ENCODE measurements at places on chromosomes 13 and 19. TPM values are rescaled to one million over a fixed set of nuclear protein-coding genes. Genes with fewer than 3 reads are reported as not detected.

TIMM29 gene
- 35.3 TPM for total RNA-seq

FUT1 gene
- total RNA-seq, result 2.2 TPM

C13orf46 gene
- total RNA-seq, result 1.8 TPM

CYSLTR2 gene
- 0.78 TPM for total RNA-seq

SPIB gene
- total RNA-seq, result not detected

AMER2 gene
- under 0.01 TPM for total RNA-seq

ATF5 gene
- 9.0 TPM for total RNA-seq

- H3K27me3 ChIP-seq, result no peaks in the 10 kb centered on the region
- H3K36me3 ChIP-seq, result peaks cover 40% of the 10 kb centered on the region
- DNase-seq, result no peak
- H3K4me1 ChIP-seq, result no peaks in the 10 kb centered on the region
- no peak overlapping the region for H3K27ac ChIP-seq
Measured at GRCh38 chr19:58083021-58083420, 15.0 kb downstream of the ZSCAN18 start.

DNA sequence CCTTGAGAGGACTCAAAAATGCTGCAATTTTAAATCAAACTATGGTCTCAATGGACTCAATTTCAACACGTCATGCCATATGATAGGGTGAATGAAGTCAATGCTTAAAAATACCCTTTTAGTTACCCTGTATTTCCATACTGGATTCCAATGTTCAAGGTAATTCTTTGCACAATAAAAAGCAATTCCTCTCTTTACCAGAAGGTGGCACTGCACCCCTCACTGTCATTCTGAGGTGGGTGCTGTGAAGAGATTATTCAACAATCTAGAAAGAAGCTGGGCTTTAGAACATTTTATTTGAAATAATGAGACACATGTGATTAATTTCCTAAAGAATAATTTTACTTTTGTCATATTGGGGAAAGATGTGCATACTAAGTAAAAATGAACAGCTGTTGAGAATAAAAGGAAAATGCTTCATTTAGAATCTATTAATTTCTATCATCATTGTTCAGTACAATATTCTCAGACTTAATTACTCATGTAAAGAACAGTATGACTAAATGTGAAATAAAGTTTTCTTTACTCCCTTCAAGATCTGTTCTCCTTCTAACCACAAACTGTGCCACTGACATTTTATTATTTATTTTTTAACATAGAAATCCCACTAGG is 789.1 kb downstream of the GPC5 start:
- no peak overlapping the region for H3K4me3 ChIP-seq
- H3K27me3 ChIP-seq, result no peaks in the 10 kb centered on the region
- DNase-seq, result no peak
- H3K27ac ChIP-seq, result no peak overlapping the region
- no peaks in the 10 kb centered on the region for H3K36me3 ChIP-seq
- no peaks in the 10 kb centered on the region for H3K4me1 ChIP-seq

DNA sequence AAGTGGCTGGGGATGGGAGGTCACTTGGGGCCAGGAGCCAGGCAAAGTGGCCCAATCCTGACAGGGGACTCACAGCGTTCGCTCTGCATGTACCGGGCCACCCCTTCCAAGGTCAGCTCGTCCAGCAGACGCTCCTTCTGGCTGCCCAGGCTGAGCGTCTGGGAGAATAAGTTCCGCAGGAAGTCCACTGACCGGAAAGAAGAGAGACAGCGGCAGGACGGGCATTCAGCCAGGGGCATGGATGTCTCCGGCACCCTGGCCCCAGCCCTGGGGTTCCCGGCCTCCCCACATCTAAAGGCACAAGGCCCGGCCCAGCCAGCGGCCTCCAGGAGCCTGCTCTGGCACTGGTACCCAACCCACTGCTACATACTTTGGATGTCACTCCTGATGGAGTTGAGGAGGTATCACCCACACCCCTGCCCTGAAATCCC is 6.1 kb downstream of the SIRT2 start:
- peaks cover 20% of the 10 kb centered on the region for H3K4me1 ChIP-seq
- peak overlapping the region; percentile 77 for H3K27ac ChIP-seq
- no peak overlapping the region for H3K4me3 ChIP-seq

DNA sequence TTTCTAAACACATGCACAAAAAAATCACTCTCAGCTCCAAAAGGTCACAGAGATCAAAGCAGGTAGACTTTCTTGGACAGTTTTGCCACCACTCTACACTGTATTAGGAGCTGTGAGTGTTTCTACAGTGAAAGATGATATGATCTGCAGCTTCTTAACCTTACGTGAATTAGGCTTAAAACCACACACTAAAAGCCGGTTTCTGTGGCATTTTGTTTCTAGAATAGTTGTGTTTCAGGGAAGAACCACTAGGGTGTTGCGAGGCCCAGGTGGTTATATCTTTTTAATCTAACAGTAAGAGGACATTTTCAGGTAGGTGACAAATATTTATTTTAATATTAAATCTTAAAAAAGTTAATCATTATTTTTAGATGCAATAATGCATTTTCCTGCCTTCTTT is 216.4 kb downstream of the KLF5 start:
- no peak overlapping the region for H3K27ac ChIP-seq
- H3K4me3 ChIP-seq, result no peak overlapping the region
- peaks cover 18% of the 10 kb centered on the region for H3K4me1 ChIP-seq
- no peak for DNase-seq

DNA sequence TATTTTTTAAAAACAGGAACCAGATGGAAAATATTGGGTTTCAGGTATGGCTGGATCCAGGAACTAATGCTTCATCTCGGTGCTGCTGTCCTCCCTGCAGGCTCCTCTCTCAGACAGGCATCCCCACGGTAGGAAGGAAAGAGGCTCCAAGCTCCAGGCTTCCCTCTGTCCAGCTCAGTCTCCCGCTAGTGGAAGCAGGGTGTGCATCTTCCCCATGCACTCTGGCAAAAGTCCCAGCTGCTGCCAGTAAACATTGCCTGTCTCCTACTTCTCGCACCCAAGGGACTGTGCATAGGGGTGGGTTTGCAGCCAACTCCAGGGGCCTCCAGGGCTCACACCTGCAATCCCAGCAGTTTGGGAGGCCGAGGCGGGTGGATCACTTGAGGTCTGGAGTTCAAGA is 29.2 kb downstream of the IL12RB1 start:
- H3K27ac ChIP-seq, result peak overlapping the region; percentile 85
- DNase-seq, result peak; percentile 19
- peaks cover 14% of the 10 kb centered on the region for H3K4me1 ChIP-seq
- H3K4me3 ChIP-seq, result no peak overlapping the region

DNA sequence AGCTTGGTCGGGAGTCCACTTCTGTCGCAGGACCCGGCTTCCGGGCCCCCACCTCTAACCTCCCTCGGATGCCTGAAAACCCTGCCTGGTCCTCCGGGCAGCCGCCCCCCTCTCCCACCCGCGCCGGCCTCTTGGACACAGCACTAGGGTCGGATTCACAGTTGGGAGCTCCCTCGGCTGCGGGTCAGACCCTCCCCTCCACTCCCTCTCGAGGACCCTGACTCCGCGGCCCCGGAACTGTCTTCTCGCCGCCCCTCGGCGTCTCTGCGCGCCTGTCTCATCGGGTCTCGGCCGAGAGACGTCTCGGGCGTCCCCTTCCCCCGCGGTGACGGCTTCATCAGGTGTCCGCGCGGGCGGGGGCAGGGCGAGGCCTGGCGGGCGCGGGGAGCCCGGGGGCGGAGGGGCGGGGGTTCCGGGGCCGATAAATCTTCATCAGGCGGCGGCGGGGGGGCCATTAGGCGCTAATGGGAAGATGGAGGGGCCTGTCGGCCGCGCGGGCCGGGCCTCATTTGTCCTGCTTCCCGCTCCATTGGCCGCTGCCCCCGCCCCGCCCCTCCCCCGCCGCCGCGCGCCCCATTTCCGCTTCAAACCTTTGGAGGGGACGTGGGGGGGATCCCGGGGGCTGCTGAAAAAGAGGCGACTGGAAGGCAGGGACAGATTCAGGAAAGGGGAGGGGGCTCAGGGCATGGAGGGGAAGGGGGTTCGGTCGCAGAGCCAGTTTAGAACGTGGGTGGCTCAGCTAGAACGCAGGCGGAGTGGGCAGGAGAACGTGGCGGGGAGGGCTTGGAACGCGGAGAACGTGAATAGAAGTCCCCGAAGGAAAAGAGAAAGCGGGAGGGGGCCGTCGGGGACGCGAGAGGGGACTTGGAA is 11.8 kb upstream of the ERFL start:
- peaks cover 15% of the 10 kb centered on the region for H3K4me1 ChIP-seq
- no peaks in the 10 kb centered on the region for H3K36me3 ChIP-seq
- no peak for DNase-seq
- no peak overlapping the region for H3K27ac ChIP-seq
- H3K4me3 ChIP-seq, result no peak overlapping the region
- peaks cover 27% of the 10 kb centered on the region for H3K27me3 ChIP-seq

DNA sequence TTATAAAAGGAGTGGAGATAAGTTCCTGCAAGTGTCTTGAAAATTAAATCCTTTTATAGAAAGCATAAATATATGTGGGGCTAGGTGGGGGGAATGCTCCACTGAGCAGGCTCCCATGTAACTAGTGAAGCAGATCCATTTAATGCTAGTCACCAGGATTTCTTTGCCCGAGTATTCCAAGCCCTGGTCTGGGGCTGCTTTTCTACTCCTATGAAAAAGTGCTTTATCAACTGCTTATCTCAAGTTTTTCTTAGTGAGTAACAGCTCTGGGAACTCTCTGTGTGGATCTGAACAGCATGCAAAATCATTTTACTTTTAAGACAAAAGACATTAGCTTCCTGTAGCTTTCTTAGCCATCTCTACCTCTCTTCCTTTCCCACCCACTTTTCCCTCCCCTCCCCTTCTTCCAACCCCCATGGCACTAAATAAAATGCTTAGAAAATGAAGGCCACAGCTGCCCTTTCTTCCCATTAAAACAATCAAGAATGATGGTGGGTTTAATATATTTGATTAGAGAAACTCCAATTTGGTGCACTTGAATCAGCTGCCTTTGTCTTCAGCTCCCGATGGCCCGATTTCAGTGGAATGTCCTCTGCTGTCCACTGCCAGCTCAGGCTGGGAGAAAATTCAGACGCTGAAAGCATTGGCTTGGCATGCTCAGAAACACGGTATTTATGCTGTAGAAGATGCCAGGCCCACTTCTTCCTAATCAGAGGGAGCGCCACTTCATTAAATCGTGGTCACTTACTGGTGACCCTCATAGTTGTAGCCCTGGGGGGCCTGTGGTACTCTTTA is 475.1 kb downstream of the FOXO1 start:
- H3K4me3 ChIP-seq, result no peak overlapping the region
- H3K27me3 ChIP-seq, result no peaks in the 10 kb centered on the region
- no peak for DNase-seq
- H3K27ac ChIP-seq, result no peak overlapping the region
